Myocyte (in vitro differentiated cells): ENCODE measurements at places on chromosomes 1 and 21. TPM values are rescaled to one million over a fixed set of nuclear protein-coding genes. Genes with fewer than 3 reads are reported as not detected.

DNA sequence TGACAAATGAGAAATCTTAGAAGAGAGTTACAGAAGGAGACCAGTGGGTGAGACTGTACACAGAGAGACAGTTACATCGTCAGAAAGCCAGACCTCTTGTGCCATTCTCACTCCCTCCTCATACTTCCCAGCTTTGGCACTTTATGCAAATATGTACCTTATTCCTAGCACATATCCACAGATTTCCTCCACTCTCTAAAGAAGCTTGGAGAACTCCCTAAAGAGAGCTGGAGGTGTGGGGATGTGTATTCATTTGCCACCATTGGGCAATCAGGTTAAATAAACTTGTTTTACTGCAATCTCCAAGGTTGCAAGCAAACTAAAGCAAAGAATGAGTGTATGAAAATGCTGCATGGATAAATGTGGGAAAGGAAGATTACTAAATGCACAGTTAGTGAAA lies 380.9 kb upstream of the PRMT6 start:
- DNase-seq: no peak

DNA sequence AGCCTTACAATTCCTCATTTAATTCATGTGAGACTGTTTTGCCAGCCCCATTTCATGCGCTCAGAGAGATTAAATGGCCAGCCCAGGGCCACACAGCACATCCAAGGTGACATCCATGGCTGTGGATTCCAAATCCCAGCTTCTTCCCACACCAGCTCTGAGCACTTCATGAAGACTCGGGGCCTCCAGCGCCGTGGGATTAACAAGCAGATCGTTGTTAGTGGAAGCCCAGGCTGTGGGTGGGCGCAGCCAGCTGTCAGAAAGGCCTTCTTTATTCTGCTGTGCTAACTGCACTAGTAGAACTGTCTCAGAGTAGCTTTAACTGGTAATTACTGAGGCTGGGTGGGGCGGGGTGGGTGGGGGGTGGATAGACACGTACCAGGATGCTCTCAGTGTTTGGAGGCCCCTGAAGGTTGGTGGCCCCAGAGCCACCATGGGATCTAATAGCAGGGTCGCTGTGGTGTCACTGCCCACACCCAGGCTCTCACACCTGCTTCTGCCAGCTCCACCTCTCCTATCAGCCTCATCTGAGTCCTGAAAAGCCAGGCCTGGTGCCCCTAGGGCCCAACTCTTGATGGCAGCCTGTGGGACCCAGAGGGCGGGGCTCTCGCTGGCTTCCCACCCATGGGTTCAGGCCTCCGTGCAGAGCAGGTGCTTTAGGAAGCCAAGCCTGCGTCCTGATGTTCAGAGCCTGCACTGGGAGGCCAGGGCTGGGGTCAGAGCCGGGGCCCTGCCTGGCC lies 3.4 kb downstream of the BMP8A start:
- no peak for DNase-seq

DNA sequence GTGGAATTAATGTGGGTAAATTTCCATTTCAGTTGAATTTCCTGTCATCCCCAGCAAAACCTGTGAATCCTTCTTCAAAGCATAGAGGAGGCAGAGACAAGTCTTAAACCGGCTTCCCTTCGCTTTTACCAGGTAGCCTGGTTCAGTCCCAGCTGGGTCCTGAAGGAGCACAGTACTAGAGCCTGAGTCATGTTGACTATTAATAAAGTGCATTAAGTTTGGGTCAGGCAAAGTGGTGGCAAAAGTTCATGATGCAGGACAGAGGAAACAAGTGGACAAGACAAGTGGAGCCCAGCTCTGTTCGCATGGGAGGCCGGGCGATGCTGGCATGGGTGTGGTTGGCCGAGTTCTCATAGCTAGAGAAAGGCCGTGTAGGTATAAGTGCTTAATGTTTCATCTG lies 150.4 kb downstream of the DYRK1A start:
- DNase-seq: peak; percentile 38

The MTARC1 gene
- total RNA-seq: 0.31 and 0.51 TPM in 2 replicates

DNA sequence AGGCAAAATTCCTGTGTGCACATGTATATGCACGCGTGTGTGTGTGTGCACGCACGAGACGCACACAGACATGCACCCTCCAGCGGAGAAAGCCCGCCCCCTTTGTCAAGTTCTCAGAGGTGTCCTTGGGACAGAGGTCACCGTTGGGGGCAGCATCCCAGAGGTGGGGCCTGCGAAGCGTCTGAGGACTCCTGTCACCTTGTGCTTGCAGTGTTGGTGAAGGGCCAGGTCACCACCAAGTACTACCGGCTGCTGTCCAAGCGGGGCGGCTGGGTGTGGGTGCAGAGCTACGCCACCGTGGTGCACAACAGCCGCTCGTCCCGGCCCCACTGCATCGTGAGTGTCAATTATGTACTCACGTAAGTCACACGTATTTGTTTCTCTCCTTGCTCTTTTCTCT lies 42.6 kb downstream of the SIM2 start:
- no peak for DNase-seq

GRCh38 chr1:223831755-223832636 lies 13.8 kb downstream of the TP53BP2 start:
- DNase-seq: no peak

The GABPA gene
- total RNA-seq: 28.7 and 32.6 TPM in 2 replicates

GRCh38 chr1:9760824-9761223 lies 62.9 kb downstream of the CLSTN1 start:
- no peak for DNase-seq

- DNase-seq: peak; percentile 6
Measured at GRCh38 chr1:117527566-117528102, 78.2 kb upstream of the TENT5C start.

DNA sequence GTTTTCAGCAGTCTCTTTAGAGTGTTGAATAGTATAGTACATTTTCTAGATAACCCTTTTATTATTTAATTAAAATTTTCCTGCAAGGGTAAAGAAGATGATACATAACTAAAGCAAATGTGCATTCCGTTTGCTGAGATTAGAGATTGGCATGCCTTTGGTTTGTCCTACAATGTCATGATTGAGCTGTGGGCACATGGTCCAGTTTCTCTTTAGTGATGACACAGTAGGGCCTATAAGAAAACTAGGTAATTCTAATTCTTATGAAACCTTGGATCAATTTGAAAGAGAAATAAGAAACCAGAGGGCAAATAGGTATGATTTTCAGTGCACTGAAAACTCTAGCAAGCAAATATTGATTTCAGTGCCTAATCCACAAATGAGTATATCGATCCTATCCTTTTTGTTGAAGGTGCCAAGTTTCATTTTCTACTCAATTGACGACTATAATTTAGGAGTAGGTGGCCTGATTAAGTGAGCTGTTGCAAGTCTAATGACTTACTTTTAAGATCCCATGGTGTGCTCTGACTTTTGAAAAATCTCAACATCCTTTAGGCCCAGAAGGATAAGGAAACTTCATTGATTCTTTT lies 128.0 kb upstream of the KCNK1 start:
- DNase-seq: no peak

- no peak for DNase-seq
Measured at GRCh38 chr1:21522525-21523038, 13.4 kb downstream of the ALPL start.

The PADI2 gene
- 352 and 536 TPM in 2 replicates for total RNA-seq

GRCh38 chr1:85351202-85351828 lies 74.9 kb upstream of the BCL10 start:
- no peak for DNase-seq

The FTCD gene
- 0.37 TPM in 1 of 2 replicates, not detected in the other for total RNA-seq

- peak; percentile 55 for DNase-seq
Measured at GRCh38 chr21:45104560-45104959, 30.2 kb downstream of the ADARB1 start.

DNA sequence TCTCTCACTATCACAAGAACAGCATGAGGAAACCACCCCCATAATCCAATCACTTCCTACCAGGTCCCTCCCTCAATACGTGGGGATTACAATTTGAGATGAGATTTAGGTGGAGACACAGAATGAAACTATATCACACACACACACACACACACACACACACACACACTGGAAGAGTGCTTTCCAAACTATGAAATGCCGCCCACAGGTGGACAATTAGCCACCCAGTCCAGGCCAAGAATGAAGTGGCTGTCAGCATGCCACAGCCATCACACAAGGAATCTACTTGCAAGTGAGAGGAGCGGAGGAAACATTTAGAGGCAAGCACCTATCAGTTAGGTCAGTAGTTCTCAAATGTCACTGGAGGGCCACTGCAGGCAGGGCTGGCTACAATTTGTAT lies 105.4 kb upstream of the HOOK1 start:
- DNase-seq: no peak

The FALEC gene
- total RNA-seq: not detected in 2 replicates

- DNase-seq: no peak
Measured at GRCh38 chr1:209805341-209805781, 581 bp downstream of the IRF6 start.

The OLFML2B gene
- total RNA-seq: 139 and 216 TPM in 2 replicates

The SYT6 gene
- 1.0 and 1.4 TPM in 2 replicates for total RNA-seq

The S100A1 gene
- 0.52 and 3.3 TPM in 2 replicates for total RNA-seq

DNA sequence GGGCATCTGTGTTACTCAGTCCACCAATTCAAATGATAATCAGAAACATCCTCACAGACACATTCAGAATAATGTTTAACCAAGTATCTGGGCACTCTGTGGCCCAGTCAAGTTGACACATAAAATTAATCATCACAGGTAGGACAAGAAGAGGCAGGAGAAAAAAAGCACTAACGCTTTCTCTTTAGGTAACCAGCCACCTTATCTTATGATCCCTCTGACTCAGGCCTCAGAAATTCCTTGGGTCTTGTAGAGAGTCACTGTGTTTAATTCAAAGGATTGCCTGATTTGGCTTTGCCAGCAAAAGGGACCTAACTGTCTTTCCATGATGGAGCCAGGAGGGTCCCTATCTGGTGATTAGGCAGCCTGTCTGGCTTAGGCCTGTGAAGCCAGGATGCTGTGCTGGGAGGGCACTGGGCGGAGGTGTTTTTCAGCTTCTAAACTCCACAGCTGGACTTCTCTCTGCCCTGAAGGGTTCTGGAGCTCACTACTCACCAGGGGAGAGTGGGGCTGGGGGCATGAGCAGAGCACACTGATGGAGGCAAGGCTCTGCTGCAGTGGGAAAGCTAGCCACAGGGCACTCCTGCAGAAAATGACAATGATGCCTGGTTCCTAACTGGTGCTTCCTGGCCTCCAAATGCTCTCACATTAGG lies 36.4 kb upstream of the STUM start:
- DNase-seq: no peak

DNA sequence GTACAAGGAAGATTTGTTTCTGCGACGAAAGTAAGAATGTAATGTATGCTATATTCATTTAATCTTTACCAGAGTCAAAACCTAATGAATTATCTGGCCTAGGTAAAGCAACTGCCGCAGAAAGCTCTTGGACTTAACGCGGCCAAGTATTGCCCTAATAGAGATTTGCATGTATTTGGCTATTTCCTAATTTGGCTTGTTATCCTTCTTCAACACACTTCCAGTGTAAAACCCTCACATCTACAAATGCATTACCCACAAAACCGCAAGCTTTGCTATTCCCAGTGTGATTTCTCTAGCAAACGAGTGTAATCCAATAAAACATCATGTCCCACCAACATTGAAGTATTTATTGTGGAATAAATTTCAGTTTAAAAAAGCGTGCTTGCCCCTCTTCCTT lies 123.8 kb upstream of the LMO4 start:
- no peak for DNase-seq

GRCh38 chr1:237932816-237933215 lies 42.1 kb upstream of the ZP4 start:
- no peak for DNase-seq

DNA sequence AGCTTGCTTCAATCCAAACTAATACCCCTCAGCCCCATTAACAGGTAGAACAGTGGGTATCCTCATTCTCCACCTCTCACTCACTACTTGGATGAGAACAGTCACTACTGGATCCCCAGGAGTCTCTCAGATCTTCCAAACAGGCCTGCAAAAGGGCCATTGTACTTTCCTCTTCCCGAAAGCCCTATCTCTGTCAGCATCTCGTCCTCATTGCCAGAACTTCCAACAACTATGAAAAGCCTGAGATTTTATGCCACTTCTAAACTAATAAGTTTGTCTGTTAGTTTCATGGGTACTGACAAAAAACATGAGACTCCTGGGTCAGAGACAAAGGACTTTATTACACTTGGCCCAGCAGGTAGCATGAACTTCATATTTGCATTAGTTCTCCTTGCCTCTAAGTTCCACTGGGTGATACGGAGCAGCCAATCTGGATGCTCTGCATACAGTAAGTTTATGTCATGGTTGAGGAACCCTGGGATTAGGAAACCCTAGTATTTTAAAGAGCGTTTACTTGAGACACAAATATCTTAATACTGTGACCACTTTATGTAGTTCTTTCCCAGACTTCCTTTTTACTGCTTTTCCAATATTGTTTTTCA lies 38.1 kb downstream of the VANGL2 start:
- DNase-seq: no peak

GRCh38 chr1:109570414-109570813 lies 22.0 kb downstream of the GNAI3 start:
- no peak for DNase-seq

DNA sequence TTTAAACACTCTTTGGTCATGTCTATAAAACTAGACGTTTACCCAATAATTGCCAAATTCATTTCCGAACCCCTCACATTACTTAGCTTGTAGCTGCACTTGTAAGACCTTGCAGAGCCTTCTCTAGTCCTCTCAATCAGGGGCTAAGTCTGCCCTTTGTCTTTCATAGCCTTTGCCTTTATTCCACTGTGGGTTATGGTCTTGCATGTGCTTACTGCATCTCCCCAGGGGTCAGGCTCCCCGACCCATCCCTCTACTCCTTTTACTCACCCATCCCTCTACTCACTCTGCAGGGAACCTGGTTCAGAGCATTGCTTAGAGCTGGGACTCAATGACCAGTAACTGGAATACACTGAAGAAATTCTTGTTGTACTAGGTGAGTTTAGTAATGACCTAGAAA lies 235.4 kb downstream of the PCP4 start:
- no peak for DNase-seq

DNA sequence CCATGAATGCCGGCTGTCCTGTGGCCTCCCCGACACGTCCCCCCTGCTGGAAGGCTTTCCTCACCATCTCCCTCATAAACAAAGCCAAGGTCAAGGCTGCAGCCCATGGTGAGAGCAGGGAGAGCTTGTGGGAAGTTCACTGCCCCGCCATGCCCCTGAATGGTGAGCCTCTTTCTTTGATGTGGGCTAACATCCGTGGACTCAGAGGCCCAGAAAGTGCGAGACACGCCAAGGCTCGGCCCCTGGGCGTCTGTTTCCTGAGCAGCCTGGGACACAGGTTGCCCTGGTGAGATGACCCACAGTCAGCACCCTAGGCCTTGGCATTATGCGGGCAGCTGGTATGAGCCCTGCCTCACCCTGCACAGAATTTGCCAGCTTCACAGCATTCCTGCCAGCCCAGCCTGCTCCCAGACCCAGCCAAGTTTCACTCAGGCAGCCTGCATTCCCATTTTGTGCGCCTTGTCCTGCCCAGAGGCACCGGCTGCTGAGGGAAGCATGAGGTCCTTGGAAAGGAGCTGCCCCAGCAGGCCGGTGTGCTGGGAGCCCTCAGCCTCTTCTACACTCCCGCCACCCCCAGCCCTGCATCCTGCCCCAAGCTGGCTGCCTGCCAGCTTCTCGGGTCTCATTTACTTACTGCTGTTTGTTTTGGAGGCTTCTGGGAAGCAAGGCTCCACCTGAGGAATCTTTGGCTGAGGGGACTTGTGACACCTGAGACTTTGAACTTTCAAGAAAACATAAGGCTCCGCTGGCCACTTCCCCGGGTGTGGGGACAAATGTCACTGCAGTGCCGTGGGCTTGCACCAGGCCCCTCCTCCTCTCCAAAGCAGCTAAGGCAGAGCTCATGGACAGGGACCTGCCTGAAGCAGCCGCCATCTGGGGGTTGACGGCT lies 31.9 kb downstream of the NEK2 start:
- peak; percentile 41 for DNase-seq
